A549 treated with CORT108297 at 1 μM for 4 hours (cell line): ENCODE measurements at places on chromosomes 13 and 19. TPM values are rescaled to one million over a fixed set of nuclear protein-coding genes. Genes with fewer than 3 reads are reported as not detected.

The NXNL1 gene
- not detected in 5 replicates for total RNA-seq

The ZNF296 gene
- 5.3 to 12.0 TPM (median 10.1 TPM) in 5 replicates for total RNA-seq

The SHISA2 gene
- not detected in 5 replicates for total RNA-seq

The TINCR gene
- 1.8 to 3.6 TPM (median 2.9 TPM) in 5 replicates for total RNA-seq

The ZNF225 gene
- total RNA-seq, result 2.3 to 3.4 TPM (median 2.8 TPM) in 5 replicates

The RFPL4AL1 gene
- total RNA-seq, result 0.28 TPM in 1 of 5 replicates, not detected in the others

The FBN3 gene
- total RNA-seq, result 0.01 TPM in 3 of 5 replicates, not detected in the others

The IRF2BP1 gene
- total RNA-seq, result 23.0 to 37.6 TPM (median 37.2 TPM) in 5 replicates

The POLR1G gene
- 41.9 to 52.7 TPM (median 46.6 TPM) in 5 replicates for total RNA-seq

The CBLC gene
- total RNA-seq, result not detected in 5 replicates

The SLC25A42 gene
- total RNA-seq, result 0.44 to 1.2 TPM (median 0.67 TPM) in 5 replicates

The FFAR3 gene
- total RNA-seq, result not detected in 5 replicates

The ZNF571 gene
- total RNA-seq, result 0.75 to 2.5 TPM (median 1.3 TPM) in 5 replicates

The ZNF285 gene
- 2.0 to 2.6 TPM (median 2.1 TPM) in 5 replicates for total RNA-seq

The KLF1 gene
- 0.05 to 0.09 TPM (median 0.06 TPM) in 3 of 5 replicates, not detected in the others for total RNA-seq

The C19orf85 gene
- total RNA-seq, result not detected in 5 replicates

The DCT gene
- total RNA-seq, result not detected in 5 replicates

The CCDC194 gene
- total RNA-seq, result not detected in 5 replicates

The CD177 gene
- 0.07 to 0.16 TPM (median 0.10 TPM) in 5 replicates for total RNA-seq

The ZNF723 gene
- not detected in 5 replicates for total RNA-seq

The FXYD3 gene
- 0.10 to 0.24 TPM (median 0.12 TPM) in 4 of 5 replicates, not detected in the other for total RNA-seq

The KLF2 gene
- 15.9 to 26.8 TPM (median 24.3 TPM) in 5 replicates for total RNA-seq

The MCOLN1 gene
- total RNA-seq, result 9.7 to 13.4 TPM (median 12.8 TPM) in 5 replicates

The CCDC124 gene
- 93.5 to 115 TPM (median 107 TPM) in 5 replicates for total RNA-seq

The MED29 gene
- 61.9 to 70.6 TPM (median 65.2 TPM) in 5 replicates for total RNA-seq

The POLR2I gene
- 244 to 270 TPM (median 252 TPM) in 5 replicates for total RNA-seq

The ZNF773 gene
- 3.9 to 6.3 TPM (median 4.6 TPM) in 5 replicates for total RNA-seq

The MADCAM1 gene
- total RNA-seq, result 0.23 to 0.39 TPM (median 0.33 TPM) in 5 replicates

The GNG8 gene
- total RNA-seq, result not detected in 5 replicates

The KCNK6 gene
- total RNA-seq, result 4.5 to 6.1 TPM (median 5.4 TPM) in 5 replicates

The SERP2 gene
- total RNA-seq, result not detected in 5 replicates

The NCAN gene
- total RNA-seq, result 0.02 to 0.07 TPM (median 0.05 TPM) in 5 replicates

The ZNF541 gene
- not detected in 5 replicates for total RNA-seq

The MEIOSIN gene
- total RNA-seq, result 0.06 to 0.08 TPM (median 0.07 TPM) in 4 of 5 replicates, not detected in the other

The PSG6 gene
- not detected in 5 replicates for total RNA-seq

The C19orf38 gene
- 0.10 to 0.38 TPM in 2 of 5 replicates, not detected in the others for total RNA-seq
